Keratinocyte (primary cell): ENCODE measurements at places on chromosomes 7 and 10. TPM values are rescaled to one million over a fixed set of nuclear protein-coding genes. Genes with fewer than 3 reads are reported as not detected.

Gene DPP6
- not detected in 3 replicates for polyA plus RNA-seq

Gene NUB1
- polyA plus RNA-seq: 27.0 to 34.6 TPM (median 30.6 TPM) in 3 replicates

Gene LOXL4
- 0.01 to 0.03 TPM (median 0.01 TPM) in 3 replicates for polyA plus RNA-seq

Gene STARD3NL
- polyA plus RNA-seq: 28.3 to 45.1 TPM (median 32.8 TPM) in 3 replicates

Gene CACNA2D1
- 1.3 to 2.0 TPM (median 1.8 TPM) in 3 replicates for polyA plus RNA-seq

Gene CFAP46
- polyA plus RNA-seq: 0.55 to 1.00 TPM (median 0.94 TPM) in 3 replicates

Gene ANKRD30A
- polyA plus RNA-seq: not detected in 3 replicates

- no peak for DNase-seq
- H3K4me3 ChIP-seq: no peak overlapping the region
- H3K36me3 ChIP-seq: no peaks in the 10 kb centered on the region
- H3K27me3 ChIP-seq: no peaks in the 10 kb centered on the region
Measured at GRCh38 chr10:8726084-8726778, 671.7 kb downstream of the GATA3 start.

- H3K27me3 ChIP-seq: no peaks in the 10 kb centered on the region
- no peak overlapping the region for H3K4me3 ChIP-seq
- no peaks in the 10 kb centered on the region for H3K36me3 ChIP-seq
- DNase-seq: no peak
- no peaks in the 10 kb centered on the region for H3K4me1 ChIP-seq
Measured at GRCh38 chr7:104415700-104416099, 87.3 kb downstream of the LHFPL3 start.

- no peaks in the 10 kb centered on the region for H3K27me3 ChIP-seq
- H3K4me3 ChIP-seq: no peak overlapping the region
- H3K36me3 ChIP-seq: peaks cover 21% of the 10 kb centered on the region
- peaks cover 52% of the 10 kb centered on the region for H3K4me1 ChIP-seq
Measured at GRCh38 chr7:44980393-44981034, 1.7 kb upstream of the MYO1G start.

DNA sequence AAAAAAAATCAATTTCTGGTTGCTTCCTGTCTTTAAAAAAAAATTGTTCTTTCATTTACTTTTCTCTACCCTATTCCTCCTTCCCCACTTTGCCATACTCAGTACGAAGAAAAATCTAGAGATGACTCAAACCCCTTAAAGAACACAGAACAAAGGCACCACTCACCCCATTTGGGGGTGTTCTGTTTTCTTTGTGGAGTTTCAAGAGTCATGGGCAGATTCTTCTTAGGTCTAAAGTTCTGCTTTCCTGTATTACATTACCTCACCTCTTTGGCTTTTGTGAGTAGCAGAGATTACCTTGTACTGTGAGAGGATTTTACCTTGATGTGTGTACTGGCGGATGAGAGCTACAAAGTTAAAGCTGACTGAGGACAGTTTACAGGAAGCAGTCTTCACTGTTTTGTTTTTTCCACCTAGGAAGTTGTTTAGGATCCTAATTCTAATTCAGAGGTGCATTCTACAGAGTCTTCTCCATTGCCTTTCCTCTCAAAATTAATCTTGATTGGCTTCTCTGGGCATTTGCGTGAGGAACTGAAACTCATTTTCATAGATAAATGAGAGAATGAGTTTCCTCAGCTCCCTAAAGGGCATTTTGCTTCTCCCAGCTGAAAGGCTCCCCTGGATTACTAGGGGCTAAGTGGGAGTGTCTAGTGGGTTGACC, 20.7 kb downstream of the AVL9 start:
- peaks cover 5% of the 10 kb centered on the region for H3K4me1 ChIP-seq
- no peak overlapping the region for H3K27ac ChIP-seq
- no peaks in the 10 kb centered on the region for H3K36me3 ChIP-seq

- no peak overlapping the region for H3K4me3 ChIP-seq
- no peaks in the 10 kb centered on the region for H3K4me1 ChIP-seq
- H3K27me3 ChIP-seq: peaks cover 43% of the 10 kb centered on the region
- DNase-seq: no peak
- no peaks in the 10 kb centered on the region for H3K36me3 ChIP-seq
Measured at GRCh38 chr10:123580426-123580825, 85.7 kb upstream of the GPR26 start.

DNA sequence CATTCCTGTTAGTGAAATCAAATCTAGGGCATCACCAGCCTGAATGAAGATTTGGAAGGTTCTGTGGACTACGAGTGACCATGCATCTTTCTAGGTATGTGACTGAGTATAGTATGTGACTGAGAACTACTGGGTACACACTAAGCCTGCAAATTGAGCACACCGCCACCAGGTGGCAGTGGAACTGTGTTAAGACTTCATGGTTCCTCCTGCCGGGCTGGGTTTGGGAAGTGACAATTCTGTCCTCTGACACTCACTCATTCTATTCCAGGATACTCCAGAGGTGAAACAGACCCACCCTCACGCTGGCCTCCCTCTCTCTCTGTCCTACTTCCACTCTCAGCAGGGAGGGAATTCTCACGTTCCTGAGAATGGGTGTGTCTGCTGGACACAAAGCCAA, 84.0 kb upstream of the TMEM248 start:
- no peak for DNase-seq
- H3K27me3 ChIP-seq: no peaks in the 10 kb centered on the region
- no peak overlapping the region for H3K27ac ChIP-seq
- no peaks in the 10 kb centered on the region for H3K36me3 ChIP-seq

DNA sequence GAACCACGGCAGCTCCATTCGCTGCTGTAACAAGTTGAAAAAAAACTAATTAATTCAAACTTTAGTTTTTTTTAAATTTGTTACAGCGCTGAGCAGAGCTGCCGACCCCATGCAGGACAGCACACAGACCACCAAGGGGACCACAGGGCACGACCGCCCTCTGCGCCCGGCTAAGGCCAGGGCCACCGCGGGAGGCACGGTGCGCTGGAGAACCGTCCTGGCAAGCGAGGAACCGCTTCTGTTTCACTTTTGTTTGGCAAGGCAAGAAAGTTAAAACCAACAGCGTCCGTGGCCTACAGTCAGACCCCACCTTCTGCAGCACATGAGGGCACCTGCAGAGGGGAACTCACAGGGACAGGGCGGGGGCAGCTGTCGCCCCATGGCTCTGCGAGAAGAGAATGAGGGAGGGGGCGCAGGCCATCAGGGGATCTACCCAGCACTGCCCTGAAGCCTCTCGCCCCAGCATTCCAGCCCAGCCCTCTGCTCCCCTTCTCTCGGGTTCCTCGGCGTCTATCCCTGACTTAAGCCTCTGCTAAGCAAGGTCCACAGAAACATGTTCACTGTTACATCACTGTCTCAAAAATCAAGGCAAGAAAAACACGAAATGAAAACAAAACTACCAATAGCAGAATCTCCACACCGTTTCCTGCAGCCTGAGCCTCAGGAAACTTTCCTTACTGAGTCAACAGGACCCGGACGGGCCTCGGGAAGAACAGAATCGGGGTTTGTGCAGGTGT, 204.4 kb downstream of the DIP2C start:
- no peaks in the 10 kb centered on the region for H3K27me3 ChIP-seq
- H3K4me1 ChIP-seq: peaks cover 14% of the 10 kb centered on the region
- H3K27ac ChIP-seq: no peak overlapping the region
- no peaks in the 10 kb centered on the region for H3K36me3 ChIP-seq
- H3K4me3 ChIP-seq: peak overlapping the region; percentile 4

GRCh38 chr7:91373111-91373800, 109.0 kb downstream of the FZD1 start:
- no peaks in the 10 kb centered on the region for H3K4me1 ChIP-seq
- no peak overlapping the region for H3K4me3 ChIP-seq
- H3K36me3 ChIP-seq: no peaks in the 10 kb centered on the region
- no peaks in the 10 kb centered on the region for H3K27me3 ChIP-seq
- no peak overlapping the region for H3K27ac ChIP-seq

- H3K4me3 ChIP-seq: peak overlapping the region; percentile 79
- H3K4me1 ChIP-seq: peaks cover 5% of the 10 kb centered on the region
- peak; percentile 76 for DNase-seq
- no peaks in the 10 kb centered on the region for H3K27me3 ChIP-seq
Measured at GRCh38 chr7:4641667-4642467, 40.2 kb upstream of the FOXK1 start.

GRCh38 chr10:92591550-92592022, 1.3 kb upstream of the KIF11 start:
- H3K4me1 ChIP-seq: peaks cover 8% of the 10 kb centered on the region
- H3K4me3 ChIP-seq: peak overlapping the region; percentile 93
- no peaks in the 10 kb centered on the region for H3K36me3 ChIP-seq
- no peaks in the 10 kb centered on the region for H3K27me3 ChIP-seq

DNA sequence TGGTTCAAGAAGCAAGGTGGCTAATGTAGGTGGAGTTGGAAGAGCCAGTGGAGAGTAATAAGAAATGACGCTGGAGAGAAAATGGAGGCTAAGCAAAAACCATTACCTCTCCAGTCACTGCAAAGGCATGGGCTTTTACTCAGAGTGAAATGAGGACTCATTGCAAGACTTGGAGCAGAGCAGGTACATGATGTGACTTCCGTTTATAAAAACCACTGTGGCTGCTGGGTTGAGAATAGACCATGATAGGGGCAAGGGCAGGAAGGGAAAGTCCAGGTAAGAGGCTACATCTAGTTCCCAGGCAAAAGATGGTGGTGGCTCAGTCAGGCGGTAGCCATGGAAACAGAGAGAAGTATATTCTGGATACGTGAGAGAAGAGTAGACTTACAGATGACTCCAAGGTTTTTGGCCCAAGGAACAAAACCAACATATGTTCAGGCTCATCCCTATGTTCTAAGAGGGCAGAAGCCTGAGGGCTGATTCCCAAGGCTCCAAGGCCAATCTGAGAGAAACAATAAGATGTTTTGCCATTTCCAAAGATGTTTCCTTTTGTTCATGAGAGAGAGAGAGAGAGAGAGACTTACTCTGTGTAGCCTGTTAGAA, 21.5 kb upstream of the PDE1C start:
- no peaks in the 10 kb centered on the region for H3K27me3 ChIP-seq
- no peak overlapping the region for H3K27ac ChIP-seq
- no peak overlapping the region for H3K4me3 ChIP-seq
- no peaks in the 10 kb centered on the region for H3K36me3 ChIP-seq
- no peak for DNase-seq

- no peaks in the 10 kb centered on the region for H3K27me3 ChIP-seq
- no peaks in the 10 kb centered on the region for H3K4me1 ChIP-seq
- no peak for DNase-seq
- no peak overlapping the region for H3K4me3 ChIP-seq
- H3K27ac ChIP-seq: no peak overlapping the region
Measured at GRCh38 chr10:29023678-29024077, 265.2 kb upstream of the LYZL1 start.

DNA sequence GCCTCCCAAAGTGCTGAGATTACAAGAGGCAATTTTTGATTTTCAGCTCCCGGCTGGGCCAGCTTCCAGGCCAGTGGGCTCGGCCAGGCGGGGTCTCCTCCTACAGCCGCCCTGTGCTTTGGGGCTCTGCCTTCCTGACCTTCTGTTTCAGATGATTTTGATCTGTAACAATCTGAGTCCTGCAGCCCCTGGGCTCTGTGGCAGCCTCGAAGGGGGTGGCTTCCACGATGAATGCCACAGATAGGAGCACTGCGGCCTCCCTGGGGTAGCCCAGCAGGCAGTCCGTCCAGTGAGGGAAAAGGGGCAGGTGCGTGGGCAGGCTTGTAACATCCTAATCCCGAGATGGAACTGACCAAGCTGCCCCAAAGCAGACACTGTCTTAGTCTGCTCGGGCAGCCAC, 177.5 kb downstream of the DNAJB6 start:
- H3K4me3 ChIP-seq: no peak overlapping the region
- H3K27me3 ChIP-seq: no peaks in the 10 kb centered on the region
- H3K27ac ChIP-seq: no peak overlapping the region
- H3K36me3 ChIP-seq: no peaks in the 10 kb centered on the region
- no peak for DNase-seq

DNA sequence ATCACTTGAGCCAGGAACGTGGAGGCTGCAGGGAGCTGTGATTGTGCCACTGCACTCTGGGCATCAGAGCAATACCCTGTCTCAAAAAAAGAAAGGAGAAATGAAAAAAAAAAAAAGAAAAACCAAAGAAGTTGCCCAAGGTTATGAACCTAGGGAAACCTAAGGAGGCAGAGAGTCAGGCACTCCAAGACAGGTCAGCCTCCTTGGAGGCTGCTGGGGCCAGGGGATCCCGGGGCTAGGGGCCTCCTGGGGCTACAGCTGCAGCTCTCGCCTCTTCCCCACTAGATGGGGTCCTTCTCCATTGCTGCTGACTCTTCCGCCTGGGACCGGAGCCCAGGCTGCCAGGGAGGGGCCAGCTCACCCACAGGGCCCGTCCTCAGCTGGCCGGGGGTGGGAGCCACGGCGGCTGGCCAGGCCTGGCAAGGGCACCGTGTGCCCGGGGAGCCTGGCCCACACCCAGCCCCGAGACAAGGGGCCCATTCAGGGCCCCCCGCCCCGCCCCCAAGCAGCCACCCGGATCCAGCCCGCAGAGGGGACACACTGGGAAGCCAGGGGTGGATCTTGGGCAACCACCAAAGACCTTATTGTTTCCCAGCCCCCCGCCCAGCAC, 1.7 kb upstream of the SPACDR start:
- H3K36me3 ChIP-seq: peaks cover 18% of the 10 kb centered on the region
- DNase-seq: no peak
- H3K4me1 ChIP-seq: no peaks in the 10 kb centered on the region
- no peaks in the 10 kb centered on the region for H3K27me3 ChIP-seq
- no peak overlapping the region for H3K27ac ChIP-seq

- no peaks in the 10 kb centered on the region for H3K4me1 ChIP-seq
- H3K27me3 ChIP-seq: no peaks in the 10 kb centered on the region
- H3K36me3 ChIP-seq: no peaks in the 10 kb centered on the region
Measured at GRCh38 chr10:132151951-132152505, 34.7 kb upstream of the DPYSL4 start.

- no peaks in the 10 kb centered on the region for H3K4me1 ChIP-seq
- no peaks in the 10 kb centered on the region for H3K27me3 ChIP-seq
- no peaks in the 10 kb centered on the region for H3K36me3 ChIP-seq
- no peak overlapping the region for H3K27ac ChIP-seq
Measured at GRCh38 chr7:81111358-81111757, 192.5 kb upstream of the SEMA3C start.

DNA sequence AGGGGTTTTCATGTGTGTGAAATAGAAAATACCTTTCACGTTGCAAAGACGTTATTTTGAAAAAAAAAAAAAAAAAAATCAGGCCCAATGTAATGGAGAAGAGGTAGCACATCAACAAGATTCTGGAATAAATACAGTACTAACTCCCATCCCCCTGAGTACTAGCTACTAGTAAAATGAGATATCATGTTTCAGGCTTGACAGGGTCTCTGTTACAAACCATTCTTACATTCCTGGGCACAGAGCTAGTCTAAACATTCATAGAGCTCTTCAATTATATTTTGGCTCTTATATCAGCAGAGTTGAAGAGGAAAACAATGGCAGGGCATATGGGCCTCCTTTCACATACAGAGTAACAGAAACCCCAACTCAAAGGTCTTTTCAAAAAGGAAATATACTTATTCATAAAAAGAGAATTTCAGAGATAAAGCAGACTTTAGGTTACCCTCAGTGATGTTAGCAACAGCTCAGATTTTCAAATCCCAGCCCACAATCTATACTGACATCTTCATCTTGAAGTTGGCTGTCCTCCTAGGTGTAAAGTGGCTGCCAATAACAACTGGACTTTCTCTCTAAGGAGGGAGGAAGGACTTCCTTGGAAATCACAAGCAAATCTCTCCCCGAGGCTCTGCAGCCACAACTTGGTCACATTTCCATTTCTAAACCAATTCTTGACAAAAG, 18.6 kb downstream of the C7orf33 start:
- H3K4me3 ChIP-seq: no peak overlapping the region
- no peaks in the 10 kb centered on the region for H3K27me3 ChIP-seq
- DNase-seq: no peak
- no peaks in the 10 kb centered on the region for H3K36me3 ChIP-seq
- no peak overlapping the region for H3K27ac ChIP-seq
